Stimulated activated CD4-positive, alpha-beta T cell treated with anti-CD3 and anti-CD28 coated beads, TNF-alpha, amount 100 ng/mL, for 48 hours (primary cell): ENCODE measurements at places on chromosomes 16 and 17.

- no peak for DNase-seq
Measured at GRCh38 chr16:25875956-25876598, 184.3 kb downstream of the HS3ST4 start.

DNA sequence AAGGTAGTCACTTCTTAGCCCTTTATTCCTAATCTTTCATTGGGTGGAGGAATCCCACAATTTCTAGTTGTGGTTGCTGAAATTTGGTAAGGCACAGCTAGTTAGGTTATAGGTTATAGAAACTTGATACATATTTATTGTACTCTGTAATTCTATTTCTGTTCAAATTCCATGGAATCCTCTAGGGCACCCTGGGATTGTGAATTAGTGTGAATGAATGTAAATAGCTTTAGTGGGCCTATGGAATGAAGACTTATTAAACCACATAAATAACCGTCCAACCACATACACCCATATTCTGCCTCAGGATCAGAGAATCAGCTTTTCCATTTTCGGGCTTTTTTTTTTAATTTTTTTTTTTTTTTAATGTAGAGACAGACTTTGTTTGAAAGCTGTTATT, 9.2 kb downstream of the TANC2 start:
- DNase-seq = no peak

GRCh38 chr16:84041881-84042280, 714 bp downstream of the SLC38A8 start:
- DNase-seq = no peak

GRCh38 chr17:77502626-77503292, 362.0 kb downstream of the SEC14L1 start:
- no peak for DNase-seq

DNA sequence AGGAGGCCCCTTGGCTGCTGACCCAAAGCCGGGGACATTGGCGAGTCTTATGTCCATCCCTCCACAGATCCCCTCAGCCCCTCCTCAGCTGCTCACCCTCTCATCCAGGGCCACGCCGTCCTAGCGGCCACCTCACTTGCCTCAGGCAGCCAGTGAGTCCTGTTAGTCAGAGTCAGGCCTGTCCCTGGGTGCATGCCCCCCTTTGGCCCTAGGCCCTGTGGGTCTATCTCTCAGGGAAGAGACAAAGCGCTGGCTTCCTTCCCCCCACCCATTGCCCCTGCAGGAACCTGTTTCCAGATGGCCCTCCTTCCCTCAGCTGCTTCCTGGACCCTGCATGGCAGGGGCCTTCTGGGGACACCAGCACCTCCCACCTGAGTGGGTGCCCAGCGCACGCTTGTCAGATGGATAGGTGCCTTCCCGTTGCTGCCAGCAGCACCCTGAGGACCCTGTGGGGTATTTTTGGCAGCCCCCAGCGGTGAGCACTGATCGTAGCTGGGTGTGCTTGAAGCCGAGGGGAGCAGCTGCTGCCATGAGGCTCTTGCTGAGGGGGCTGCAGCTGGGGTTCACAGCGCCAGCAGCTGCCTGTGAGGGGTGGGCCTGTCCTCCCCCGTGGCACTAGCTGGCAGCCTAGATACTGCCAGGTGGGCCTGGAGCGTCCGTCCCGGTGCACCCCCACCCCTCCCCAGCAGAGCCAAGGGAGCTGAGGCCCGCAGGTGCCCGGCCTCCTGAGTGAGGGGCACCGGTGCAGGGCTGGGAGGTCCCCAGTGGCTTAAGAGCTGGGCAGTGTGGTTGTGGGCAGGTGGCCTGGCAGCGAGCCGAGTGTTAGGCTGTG, 8.4 kb downstream of the DBNDD1 start:
- no peak for DNase-seq

DNA sequence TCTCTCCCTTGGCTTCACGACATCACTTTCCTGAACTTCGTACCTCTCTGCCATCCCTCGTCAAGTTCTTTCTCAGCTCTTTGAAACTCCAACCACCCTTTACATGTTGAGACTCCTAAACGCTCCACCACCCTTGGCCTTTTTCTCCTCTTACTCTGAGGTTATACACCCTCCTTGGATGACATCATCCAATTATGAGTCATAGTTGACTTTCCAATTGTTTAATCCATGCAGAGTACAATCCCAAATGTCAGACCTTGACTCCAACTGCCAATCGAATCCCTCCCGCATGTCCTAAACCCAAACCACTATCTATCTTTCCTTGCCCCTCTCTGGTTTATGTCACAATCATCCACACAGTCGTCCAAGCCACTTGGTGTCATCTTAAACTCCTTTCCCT, 18.4 kb upstream of the C16orf82 start:
- DNase-seq = no peak

DNA sequence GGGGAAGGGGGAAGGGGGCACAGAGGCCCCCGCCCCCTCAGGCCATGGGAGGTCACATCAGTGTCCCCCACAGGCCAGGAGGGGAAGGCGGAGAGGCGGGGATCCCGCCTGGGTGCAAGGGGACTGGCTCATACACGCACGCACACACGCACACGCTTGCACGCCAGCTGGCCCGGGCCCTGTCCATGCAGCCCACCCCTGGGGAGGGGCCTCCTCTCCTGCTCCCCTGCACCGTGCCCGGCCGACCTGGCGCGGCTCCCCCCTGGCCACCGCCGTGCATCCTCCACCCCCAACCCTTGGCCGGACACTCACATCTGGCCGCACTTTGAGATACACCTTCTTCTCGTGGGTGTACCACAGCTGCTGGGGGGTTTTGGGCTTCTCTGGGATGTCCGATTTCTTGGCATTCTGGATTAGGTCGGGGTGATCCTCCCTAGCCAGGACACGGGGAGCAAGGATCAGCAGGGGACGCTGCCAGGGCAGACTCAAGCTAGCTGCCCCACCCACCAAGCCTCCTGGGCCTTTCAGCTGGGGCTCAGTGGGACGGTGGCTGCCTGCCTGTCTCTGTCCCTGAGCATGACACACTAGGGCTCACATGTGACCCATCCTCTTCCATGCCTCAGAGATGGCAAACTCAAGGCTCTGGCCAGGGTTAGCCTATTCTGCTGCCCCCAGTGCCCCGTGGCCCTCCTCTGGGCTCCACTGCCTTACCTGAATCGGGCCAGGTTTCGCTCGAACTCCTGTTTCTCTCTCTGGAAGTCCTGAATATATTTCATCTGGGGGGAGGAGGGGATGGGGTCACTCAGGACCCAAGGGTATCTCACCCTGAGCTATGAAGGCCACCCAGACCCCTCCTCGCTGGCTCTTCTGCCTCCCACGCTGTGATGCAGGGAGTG, 6.7 kb downstream of the UBTF start:
- DNase-seq = no peak

DNA sequence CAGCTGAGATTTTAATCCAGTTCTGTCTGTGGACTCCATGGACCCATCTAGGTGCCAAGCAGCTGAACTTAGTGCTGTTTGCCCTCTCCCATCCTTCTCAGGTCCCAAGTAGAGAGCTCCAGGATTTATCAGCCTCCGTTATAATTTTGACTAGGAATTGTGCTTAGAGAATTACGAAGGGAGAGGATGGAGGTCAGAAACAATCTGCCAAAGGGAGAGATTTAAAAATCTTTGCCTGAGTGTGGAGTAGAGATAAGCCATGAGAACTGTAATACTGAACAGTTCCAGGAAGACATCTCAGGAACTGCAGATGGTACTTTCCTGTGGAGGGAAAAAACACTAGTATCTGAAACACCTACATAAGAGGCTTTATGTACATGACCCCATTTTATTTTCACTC, 27.0 kb downstream of the CEP95 start:
- no peak for DNase-seq

DNA sequence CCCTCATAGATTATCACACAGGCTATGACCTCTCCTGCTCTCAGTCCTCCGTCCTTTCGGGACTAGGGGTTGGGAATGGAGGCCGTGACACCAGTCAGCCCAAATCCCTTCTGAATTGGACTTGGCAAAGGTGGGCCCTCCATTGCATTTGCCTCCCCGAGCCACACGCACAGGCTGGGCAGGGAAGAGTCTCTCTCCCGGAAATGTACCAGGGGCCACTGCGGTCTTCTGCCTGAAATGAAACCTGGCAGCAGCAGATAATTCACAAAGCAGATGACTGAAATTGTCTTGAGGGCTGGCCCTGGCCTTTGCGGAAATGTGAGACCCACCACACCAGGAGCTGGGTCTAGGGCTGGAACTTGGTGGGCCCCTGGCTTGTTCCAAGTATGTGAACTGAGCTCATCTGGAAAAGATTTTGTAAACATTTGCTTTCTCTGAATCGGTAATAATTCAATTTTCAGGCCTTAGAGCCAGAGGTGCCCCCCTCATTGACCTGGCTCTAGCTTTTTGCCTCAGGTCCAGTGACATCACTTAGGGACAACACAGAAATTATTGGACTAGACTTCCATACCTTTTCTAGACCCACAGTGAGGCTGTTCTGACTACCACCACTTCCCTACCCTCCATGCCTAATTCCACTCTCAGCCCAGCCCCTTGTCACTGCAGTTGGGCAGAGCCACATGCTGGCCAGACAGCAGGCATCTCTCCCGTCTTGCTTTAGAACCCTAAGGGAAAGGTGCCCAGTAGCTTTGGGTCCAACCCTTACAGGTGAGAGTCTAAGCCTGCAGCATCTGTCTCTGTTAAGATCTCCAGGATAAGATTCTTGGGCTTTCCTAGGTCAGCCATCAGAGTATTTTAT, 75.2 kb downstream of the CCDC182 start:
- DNase-seq = no peak

- DNase-seq = no peak
Measured at GRCh38 chr17:63491413-63491812, 14.6 kb downstream of the ACE start.

- DNase-seq = peak; percentile 13
Measured at GRCh38 chr16:21001262-21001661, 100.7 kb downstream of the LYRM1 start.

DNA sequence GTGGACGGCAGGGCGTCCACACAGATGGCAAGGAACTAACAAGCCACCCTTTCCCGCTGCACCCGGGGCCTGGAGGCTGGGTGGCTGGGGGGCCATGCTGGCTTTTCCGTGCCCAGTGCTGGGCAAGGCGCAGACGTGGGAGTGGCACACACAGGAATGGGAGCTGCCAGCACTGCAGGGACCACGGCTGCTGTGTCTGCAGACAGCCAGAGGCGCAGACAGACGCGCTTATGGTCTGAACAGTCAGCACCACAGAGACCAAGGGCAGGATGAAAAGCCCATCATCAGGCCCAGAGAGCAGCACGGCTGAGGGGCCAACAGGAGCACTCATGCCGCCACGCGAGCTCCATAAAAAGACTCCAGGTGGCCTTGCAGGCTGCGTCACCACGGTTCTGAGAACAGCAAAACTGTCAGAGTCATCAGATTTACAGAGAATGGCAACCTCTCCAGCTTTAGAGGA, 24.0 kb downstream of the PDIA2 start:
- DNase-seq = no peak

- DNase-seq = no peak
Measured at GRCh38 chr16:90083139-90083538, 6.0 kb upstream of the PRDM7 start.

DNA sequence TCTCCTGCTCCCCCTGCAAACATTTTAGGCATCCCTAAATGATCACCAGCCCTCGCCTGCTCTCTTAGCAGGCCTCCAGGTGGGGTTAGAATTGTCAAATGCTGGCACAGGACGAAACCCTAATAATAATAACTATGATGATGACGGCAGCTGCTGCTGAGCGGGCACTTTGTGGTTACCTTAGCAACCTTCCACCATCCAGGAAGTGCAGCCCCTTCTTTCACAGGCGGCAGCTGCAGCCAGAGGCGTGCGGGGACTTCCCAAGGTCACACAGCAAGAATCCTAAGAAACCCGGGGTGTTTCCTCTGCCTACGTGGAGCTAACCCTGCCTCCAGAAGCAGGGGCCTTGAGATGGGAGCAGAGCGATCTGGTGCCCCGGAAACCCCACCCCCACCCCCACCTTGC, 22.4 kb upstream of the EIF1 start:
- DNase-seq = peak; percentile 40

DNA sequence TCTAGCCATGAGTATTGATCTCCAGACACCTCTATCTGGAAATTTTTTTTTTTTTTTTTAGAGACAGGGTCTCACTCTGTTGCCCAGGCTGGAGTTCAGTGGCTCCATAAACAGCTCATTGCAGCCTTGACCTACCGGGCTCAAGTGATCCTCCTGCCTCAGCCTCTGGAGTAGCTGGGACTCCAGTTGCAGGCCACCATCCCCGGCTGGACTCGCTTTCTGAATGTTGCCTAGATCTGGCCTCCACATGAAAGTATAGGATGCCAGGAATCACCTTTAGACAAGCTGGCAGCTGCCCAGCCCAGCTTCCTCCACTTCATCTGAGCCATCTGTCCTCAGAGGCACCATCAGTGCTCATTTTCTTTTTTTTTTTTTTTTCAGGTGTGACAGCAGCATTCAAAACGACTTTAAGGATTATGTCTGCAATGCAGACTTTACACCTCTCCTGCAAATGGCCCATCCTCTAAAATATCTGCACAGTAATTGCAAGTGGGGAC, 6.4 kb upstream of the PRR14 start:
- no peak for DNase-seq

DNA sequence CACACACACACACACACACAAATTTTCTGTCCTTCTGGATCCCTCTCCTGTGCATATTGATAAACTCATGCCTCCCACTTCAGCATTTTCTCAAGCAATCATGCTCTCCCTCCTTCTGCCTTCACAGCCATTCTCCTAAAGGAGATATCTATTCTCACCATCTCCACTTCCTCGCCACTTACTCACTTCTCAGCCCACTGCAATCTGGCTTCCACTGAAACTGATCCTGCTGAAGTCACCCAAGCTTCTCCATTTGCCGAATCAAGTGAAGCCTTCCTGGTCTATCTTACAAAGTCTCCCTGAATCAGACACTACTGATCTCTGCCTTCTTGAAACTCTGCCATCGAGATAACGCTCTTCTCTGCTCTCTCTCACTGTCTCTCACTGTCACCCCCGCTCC, 54.0 kb upstream of the GNAO1 start:
- no peak for DNase-seq

DNA sequence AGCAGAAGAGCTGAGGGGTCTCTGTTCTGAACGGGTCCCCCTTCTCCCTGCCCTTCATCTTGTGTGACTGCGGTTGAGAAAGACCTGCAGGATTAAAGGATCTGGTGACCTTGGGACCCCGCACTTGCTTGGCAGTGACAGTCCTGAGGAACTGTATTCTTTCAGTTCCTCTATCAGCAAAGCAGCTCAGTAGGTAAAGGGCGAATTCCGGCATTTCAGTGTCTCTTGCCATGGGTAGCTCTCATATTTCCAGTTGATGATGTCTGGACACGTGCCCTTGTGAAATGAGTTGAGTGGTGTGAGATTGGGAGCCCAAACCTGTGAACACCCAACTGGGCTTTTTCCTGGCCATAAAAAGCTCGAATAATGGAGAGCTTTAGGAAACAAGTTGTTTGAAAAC, 135.7 kb downstream of the PRKCA start:
- DNase-seq = no peak

- no peak for DNase-seq
Measured at GRCh38 chr16:4743226-4743878, 9.0 kb downstream of the DNAAF8 start.

- DNase-seq = no peak
Measured at GRCh38 chr16:58485184-58485887, 14.6 kb upstream of the NDRG4 start.

GRCh38 chr17:63931981-63932561, at the start of gene CD79B:
CD79B (minus strand) TSS chr17:63932331; CDS start chr17:63932261, 70 bp downstream.
- no peak for DNase-seq

GRCh38 chr17:78892520-78892919, 10.5 kb downstream of the CEP295NL start:
- DNase-seq = no peak
